ENCODE measurements at places on chromosomes 6 and 20.

GRCh38 chr20:23289724-23290395 lies 60.7 kb upstream of the NXT1 start:
- DNase-seq = no peak

DNA sequence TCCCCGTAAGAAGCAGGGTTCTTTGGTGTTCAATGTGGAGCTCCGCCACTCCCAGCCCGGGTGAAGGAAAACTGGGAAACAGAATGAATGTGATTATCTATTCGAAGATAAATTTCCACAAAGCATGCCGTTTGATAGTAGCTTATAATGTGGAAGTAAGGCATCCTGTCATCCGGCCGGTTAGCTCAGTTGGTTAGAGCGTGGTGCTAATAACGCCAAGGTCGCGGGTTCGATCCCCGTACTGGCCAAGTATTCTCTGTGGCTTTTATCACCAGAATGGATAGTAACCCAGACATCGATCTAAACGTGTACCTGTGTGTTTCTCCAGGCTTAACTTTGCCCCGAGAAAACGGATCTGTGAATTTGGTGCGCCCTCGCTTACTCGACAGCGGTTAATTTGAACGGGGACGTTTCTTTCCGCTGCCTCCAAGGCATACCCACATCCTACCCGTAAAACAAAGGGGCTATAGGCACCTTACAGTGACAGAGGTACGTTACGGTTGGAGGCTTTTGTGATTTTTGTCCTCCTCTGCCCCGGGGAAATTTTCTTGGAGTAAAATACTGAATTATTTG lies 215.2 kb upstream of the ZNF184 start:
- DNase-seq = peak; percentile 82

GRCh38 chr6:111799576-111800258 lies 73.5 kb downstream of the FYN start:
- DNase-seq = no peak

DNA sequence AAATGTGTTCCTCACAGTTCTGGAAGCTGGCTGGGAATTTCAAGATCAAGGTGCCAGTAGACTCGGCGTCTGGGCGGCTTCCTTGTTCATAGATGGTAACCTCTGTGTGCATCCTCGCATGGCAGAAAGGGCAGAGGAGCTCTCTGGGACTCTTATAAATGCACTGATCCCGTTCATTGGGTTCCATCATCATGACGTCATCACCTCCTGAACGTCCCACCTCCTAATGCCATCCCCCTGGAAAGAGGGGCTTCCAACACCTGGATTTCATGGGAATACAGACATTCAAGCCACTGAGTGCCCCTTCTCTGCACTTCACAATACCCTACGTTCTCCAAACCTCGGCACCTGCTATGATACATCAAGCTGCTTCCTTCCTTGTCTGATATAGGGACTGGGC lies 37.5 kb upstream of the THBS2 start:
- no peak for DNase-seq
